ENCODE measurements at places on chromosomes 1 and 21.

DNA sequence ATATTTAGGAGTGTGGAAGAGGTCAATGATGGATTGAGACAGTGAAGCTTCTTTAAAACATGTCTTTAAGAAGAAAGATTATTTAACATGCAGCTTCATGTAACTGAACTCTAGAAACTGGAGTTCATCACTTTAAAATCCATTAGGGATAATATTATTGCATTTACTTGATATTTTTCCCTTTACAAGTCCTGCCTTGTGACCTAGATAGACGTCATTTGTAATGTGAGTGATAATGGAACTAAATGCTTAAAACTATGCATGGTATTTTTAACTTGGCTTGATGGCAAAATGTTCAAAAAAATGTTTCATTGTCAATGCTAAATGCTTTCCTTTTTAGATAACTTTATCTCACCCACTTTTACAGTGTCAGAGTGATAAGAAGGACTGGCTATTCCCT lies 723.7 kb downstream of the RWDD3 start:
- no peak for DNase-seq

- no peak for DNase-seq
Measured at GRCh38 chr21:44702973-44703730, 6.2 kb downstream of the KRTAP10-12 start.

DNA sequence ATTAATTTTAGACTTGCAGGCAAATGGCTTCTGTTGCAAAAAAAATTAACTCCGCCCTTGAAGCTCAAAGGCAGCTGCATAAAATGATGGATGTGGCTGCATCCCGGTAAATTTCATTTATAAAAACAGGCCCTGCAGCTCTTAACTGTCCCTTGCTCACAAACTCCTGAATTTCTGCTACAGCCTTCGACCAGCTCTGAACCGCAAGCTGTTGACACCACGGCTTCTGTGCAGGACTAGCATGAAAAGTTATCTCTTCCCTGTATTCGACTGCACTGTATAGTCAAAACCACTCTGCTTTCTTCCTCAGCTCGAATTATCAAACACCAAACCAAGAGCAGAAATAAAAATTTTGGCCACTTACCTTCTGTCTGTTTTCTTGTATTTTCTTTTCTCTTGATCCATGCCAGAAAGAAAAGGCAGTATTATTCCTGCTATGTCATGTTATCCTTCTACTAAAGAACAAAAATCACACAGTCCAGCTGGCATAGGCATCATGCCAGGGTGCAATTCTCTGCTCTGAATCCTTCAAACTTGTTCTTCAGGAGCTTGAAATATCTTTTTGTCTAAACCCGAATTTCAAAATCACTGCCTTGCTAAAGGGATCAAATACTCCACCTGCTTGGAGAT lies 195.5 kb upstream of the NCAM2 start:
- DNase-seq, result no peak

- no peak for DNase-seq
Measured at GRCh38 chr21:22019766-22020165, 1021.6 kb downstream of the NCAM2 start.

DNA sequence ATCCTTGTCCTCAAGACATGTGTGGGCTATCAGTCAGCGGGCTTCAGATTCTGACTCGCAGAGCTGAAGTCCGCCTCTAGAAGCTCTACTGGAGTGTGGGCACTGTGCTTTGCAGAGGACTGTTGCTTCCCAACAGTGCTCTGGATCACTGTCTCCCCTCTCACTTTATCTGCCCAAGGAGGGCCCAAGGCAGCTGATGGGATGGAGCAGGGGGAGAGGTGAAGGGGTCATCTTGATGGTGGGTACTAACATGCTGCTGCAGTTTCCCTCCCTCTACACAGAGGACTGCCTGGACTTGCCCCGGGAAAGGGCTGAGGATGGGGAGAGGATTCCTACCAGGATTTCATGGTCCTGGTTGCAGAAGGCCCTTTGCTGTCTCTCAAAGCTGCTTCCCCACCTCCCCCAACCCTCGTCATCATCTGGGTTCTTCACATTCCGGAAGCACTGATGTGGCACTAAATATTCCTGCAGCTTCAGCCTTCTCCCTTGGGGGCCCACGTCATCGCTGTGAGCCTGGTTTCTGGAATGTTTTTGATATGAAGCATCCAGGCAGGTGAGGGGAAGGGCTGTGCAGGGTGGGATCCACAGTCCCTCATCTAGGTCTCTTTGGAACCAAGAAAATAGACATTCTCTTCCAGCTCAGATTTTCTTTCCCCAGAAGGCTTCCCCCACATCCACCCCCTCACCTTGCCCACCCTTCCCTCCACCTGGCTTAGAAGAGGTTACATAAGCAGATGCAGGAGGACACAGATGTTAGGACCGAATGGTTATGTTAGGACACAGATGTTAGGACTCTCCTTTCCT lies 23.2 kb downstream of the NUAK2 start:
- no peak for DNase-seq

DNA sequence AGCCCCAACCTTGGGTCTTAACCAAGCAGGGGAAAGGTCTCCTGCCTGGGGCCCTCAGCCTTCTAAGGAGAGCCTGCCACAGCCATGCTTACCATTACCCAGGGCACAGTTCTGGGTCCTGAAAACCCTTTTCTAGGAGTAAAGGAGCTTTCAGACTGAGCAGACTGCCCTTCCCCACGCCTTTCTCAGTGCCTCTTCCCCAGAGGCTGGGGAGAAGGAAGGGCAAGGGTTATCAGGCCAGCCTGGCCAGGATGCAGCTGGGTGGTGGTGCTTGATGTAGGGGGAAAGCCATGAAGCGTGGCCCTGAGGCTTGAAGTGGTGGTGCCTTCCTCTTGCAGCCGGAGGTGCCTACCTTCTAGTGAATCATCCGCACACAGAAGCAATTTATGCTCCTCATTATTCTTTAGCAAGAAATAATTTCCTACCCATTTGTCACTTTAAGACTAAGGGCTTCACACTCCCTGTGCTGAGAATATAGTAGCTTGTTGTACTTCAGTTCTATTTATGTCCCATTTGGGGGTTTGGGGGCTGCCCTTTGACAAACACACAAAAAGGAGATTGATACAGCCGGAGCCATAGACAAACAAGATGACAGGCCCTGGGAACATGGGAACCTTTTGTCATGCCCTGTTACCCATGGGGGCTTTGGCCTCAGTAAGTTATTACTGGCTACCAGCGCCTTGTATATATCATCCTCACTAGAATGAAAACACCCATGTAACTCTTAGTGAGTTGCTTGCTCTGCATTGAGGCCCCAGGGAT lies 40.7 kb downstream of the MAN1C1 start:
- no peak for DNase-seq

GRCh38 chr21:15929536-15929935 lies 199.8 kb downstream of the USP25 start:
- DNase-seq, result no peak

GRCh38 chr1:98054786-98055185 lies 134.0 kb upstream of the DPYD start:
- DNase-seq, result no peak

GRCh38 chr1:25958465-25958864 lies 39.4 kb downstream of the PAFAH2 start:
- no peak for DNase-seq

- DNase-seq, result peak; percentile 28
Measured at GRCh38 chr1:9798236-9799130, 25.3 kb downstream of the CLSTN1 start.

- no peak for DNase-seq
Measured at GRCh38 chr1:163357378-163357777, 35.6 kb downstream of the NUF2 start.

DNA sequence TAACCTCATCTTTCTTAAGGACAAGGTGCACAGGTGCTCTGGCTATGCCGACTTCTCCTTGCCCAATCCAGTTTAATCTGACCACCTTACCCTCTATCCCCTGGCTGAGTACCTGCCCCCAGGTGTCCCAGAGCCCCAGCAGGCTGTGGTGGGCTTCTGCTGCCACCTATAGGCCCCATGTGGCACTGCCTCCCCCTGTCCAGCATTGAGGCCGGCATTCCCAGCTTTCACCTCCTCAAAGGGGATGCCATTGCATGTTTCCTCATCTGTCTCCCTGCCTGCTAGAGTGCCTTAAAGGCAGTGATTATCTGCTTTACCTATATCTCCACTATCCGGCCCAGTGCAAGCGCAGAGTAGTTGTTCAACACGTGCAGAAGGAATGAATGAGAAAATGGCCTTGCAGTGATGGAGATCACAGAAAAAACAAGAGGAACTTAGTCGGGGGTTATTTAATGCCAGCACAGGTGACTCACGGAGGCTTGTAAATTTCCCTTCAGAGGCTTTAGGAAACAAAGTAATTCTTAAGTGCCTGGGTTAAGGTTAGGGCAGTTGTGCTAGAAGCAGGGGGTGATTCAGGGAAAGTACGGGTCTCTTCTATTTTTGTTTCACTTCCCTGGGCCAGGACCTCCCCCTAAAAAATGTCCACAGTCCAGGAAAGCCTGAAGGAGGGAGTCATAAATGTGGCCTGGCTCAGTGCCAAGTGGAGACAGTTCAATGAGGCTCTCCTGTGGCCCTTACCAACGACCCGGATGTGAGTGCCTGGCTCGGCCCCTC lies 131.8 kb upstream of the NGF start:
- peak; percentile 14 for DNase-seq

DNA sequence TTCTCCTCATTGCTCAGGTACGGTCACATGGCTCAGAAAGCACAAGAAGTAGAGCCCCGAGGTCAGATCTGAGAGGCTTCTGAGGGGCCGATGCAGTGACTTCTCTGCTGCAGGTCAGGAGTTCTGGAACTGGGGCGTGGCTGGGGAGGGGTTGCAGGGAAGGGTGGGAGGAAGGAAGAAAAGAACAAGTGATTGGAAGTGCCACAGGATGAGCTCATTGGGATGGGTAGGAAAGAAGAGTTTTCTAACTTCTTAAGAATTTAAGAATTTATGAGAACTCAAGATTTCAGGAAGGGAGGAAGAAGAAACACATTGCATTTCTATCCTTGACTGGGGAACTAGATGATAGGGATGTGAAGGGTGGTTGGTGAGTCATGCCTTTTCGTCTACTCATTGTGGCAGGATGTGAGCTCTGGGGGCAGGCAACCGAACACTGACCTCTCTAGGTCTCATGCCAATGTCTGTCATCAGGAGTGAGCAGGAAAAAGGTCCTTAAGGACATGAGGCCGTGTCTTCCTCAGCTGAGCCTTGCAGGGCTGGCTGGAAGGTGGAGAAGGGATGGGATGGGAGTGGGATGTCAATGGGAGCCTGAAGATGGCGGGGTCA lies 497 bp downstream of the FCRLB start:
- peak; percentile 90 for DNase-seq

GRCh38 chr21:46454142-46454541 lies 4.5 kb upstream of the DIP2A start:
- DNase-seq, result no peak

DNA sequence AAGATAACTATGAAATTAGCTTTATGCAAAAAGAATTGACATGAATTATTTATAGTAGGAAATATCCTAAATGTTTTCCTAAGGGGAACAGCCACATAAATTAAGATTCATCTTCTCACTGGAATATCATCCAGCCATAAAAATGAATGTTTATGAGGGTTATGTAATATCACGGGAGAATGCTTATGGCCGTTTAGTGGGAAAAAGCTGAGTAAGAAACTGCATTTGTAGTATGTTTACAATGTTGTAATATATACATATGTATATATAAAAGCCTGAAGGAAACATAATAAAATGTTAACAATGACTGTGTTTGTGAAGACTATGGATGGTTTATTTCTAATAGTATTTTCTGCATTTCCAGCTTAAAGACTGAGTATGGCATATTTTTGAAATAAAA lies 152.3 kb upstream of the DNAH14 start:
- DNase-seq, result no peak

DNA sequence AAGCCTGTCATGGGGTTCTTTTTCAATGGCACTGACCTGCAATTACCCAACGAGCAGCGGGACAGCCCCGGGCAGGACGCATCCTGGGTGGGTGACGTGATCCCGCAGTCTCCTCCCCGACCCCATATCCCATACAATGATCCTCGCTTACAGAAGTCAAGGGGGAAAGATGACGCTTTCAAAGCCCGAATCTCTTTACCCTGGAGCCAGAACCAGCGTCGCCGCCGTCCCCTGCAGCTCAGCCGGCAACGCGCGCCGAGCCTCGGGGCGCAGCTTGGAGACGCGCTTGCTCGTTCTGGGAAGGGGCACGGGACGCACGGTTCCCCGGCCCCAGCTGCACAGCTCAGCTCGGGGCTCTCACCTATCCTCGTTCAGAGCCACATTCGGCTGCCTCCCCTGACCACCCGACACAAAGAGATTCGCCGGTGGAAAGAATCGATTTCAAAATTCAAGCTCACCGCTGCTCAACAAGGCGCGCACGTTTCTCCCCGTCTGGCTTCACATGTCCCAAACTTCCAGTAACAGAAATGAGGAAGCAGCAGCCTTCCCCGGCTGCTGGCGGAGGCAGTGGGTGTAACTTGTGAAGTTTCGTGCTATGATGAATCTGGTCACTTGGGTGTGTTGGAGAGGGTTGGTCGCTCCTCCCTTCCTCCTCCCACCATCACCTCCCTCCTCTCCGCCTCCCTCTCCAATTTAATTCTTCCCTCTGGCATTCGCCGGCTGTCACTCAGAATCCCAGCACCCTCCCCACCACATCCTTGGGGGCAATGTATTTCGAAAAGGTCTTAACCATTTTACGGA lies at the start of gene TIAM1:
TIAM1 (minus strand) TSS at position 582 of the 801 bp plus-strand sequence. CDS start 77,289 bp downstream, outside the sequence.
- peak; percentile 96 for DNase-seq

GRCh38 chr1:168396508-168396907 lies 115.8 kb downstream of the TBX19 start:
- no peak for DNase-seq

- peak; percentile 79 for DNase-seq
Measured at GRCh38 chr1:247487057-247487456, 29.2 kb upstream of the OR2B11 start.

GRCh38 chr1:179873438-179873851 lies 4.2 kb downstream of the TOR1AIP2 start:
- no peak for DNase-seq

GRCh38 chr1:69180358-69180757 lies 387.4 kb upstream of the LRRC7 start:
- DNase-seq, result no peak

DNA sequence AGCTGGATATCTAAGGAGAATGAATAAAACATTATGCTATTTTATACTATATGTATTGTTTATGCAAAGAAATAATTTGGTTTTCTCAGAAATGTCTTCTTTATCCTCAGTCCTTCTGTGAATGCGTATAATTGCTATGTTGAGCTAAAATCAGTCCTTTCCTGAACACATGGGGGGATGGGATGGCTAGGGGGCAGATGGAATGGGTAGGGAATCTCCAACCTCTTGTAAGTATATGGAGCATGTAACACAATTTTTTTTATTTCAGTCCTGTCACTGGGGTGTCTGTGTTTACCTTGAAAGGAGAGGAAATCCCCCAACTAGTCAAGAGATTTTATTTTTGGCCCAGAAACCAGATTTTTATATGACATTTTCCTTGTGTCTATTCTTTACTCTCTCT lies 291.8 kb downstream of the NFIA start:
- DNase-seq, result no peak

DNA sequence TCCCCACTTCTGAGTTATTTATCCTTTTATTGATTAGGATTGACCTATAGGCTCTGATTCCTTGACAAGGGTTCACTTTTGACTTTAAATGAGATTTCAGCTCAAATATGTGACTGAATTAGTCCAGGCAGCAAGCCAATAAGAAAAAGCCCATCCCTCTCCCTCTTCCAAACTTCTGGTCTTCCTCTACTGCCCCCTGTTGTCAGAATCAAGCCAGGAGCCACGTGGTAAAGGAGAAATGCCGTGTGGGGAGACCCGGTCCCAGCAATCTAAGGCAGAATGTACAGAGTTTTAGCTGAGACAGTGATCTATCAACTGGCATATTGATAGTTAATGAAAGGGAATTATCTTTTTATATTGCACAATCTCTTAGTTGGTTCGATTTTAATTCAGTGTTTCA lies 5.2 kb downstream of the ADAMTS5 start:
- no peak for DNase-seq

GRCh38 chr1:89974696-89975470 lies 20.0 kb upstream of the ZNF326 start:
- DNase-seq, result no peak

GRCh38 chr1:43908858-43909257 lies 24.7 kb upstream of the ARTN start:
- no peak for DNase-seq
